ENCODE measurements at places on chromosomes 3 and 15. TPM values are rescaled to one million over a fixed set of nuclear protein-coding genes. Genes with fewer than 3 reads are reported as not detected.

EHHADH gene
- total RNA-seq: 13.4 TPM

CDCP1 gene
- 75.6 TPM for total RNA-seq

SETMAR gene
- 13.8 TPM for total RNA-seq

KLHL40 gene
- total RNA-seq: not detected

TOPBP1 gene
- 66.9 TPM for total RNA-seq

LINGO1 gene
- not detected for total RNA-seq

CCDC9B gene
- 8.5 TPM for total RNA-seq

ROBO1 gene
- total RNA-seq: 40.0 TPM

HDAC11 gene
- 9.4 TPM for total RNA-seq

DNA sequence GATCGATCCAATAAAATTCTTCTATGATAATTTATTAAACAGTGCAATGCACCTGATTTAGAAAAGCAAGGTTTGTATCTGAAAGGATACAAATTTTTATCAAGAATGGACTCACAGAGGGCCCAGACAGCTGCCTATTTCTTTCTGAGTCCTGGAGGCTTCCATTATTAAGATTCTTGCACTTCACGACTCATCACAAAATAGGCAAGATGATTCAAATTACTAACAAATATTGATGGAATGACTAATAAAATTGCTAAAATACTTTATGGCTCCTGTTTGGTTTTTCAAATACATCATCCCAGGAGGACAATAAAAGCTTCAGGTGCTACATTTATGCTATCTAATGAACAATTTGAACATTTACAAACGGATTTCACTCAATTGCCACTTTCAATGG, 483.0 kb upstream of the AGTR1 start:
- no peak for DNase-seq

GRCh38 chr3:187888701-187889100, 143.4 kb upstream of the BCL6 start:
- DNase-seq: no peak

- no peak for DNase-seq
Observed at GRCh38 chr3:23697416-23697815, 108.3 kb upstream of the UBE2E1 start.

- DNase-seq: no peak
Observed at GRCh38 chr3:52405066-52405465, 39.8 kb downstream of the SEMA3G start.

GRCh38 chr15:74019734-74020133, 25.2 kb downstream of the PML start:
- DNase-seq: no peak

- DNase-seq: no peak
Observed at GRCh38 chr3:126398423-126399350, 4.0 kb downstream of the CFAP100 start.

GRCh38 chr3:174859756-174860155, 622 bp downstream of the NAALADL2 start:
- DNase-seq: no peak

DNA sequence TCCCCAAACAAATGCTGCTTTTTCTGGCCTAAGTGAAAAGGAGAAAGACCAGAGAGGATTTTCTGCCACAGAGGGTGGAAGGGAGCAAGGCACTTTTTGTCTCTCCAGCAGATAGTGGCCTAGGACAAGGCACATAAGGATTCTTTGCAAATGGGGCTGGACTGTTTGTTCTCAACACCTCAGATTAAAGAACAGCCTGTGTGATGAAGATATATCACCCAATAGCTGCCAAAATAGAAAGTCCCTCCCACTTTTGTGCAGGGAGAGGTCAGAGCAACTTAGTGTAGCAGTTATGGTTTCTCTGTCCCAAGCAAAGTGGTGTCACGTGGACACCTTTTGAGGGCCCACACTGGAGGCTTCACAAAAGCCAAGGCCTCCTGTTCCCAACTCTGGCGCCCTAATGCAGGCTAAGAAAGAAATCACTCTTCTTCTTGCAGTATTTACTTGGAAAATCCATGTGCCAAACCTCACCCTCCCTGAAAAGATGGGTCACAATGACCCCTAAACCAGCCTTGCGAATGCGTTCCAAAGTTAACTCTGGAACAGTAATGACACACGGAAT, 84.9 kb downstream of the LRIG1 start:
- DNase-seq: no peak

DNA sequence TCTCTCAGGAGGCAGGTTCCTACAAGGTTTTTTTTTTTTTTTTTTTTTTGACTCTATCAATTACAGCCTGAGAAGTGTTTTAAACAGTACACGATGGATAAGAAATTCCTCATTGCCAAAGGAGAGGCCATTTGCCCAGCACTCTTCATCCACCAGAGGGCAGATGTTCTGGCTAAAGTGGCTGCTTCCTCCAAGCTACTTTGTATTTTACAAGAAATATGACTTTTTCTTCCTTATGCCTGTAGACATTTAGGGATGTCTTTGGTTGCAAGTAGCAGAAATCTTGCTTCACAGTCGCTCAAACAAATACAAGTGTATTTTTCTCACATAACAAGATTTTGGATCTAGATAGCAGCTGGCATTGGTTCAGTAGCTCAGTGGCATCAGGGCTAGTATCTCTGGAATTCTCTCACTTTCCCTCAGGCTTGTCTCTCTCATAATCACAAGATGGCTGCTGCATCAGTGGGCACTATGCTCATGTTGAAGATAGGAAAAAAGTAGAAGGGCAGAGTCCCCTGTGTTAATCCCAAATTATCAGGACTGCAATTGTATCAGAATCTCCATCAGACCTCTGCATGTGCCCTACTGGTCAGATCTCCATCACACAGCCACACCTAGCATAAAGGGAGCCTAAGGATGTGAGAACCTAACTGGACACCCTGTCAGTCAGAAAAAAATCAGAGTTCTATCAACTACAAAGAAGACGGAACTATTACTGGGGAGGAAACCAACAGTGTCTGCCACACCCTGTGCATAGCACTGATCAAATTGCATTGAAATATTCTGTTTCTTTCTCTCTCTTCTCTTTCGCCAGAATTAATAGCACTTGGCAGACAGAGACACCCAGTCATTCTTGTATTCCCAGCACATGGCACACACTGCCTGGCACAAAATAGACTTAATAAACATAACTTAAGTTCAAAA, 138.9 kb upstream of the COL8A1 start:
- peak; percentile 68 for DNase-seq

DNA sequence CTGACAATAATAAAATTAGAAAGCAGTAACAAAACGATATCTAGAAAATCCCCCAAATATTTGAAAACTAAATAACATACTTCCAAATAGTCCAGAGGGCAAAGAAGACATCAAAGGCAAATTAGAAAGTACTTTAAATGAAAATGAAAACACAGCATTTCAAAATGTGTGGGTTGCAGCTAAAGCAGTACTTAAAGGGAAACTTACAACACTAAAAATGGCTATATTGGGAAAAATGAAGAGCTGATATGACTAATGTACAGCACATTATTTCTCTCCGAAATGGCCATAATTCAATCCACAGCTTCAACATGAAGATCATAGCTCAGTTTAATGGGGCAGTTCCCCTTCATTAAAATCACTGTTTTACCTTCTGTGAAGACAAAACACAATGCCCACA, 71.9 kb downstream of the FBXL22 start:
- no peak for DNase-seq

DNA sequence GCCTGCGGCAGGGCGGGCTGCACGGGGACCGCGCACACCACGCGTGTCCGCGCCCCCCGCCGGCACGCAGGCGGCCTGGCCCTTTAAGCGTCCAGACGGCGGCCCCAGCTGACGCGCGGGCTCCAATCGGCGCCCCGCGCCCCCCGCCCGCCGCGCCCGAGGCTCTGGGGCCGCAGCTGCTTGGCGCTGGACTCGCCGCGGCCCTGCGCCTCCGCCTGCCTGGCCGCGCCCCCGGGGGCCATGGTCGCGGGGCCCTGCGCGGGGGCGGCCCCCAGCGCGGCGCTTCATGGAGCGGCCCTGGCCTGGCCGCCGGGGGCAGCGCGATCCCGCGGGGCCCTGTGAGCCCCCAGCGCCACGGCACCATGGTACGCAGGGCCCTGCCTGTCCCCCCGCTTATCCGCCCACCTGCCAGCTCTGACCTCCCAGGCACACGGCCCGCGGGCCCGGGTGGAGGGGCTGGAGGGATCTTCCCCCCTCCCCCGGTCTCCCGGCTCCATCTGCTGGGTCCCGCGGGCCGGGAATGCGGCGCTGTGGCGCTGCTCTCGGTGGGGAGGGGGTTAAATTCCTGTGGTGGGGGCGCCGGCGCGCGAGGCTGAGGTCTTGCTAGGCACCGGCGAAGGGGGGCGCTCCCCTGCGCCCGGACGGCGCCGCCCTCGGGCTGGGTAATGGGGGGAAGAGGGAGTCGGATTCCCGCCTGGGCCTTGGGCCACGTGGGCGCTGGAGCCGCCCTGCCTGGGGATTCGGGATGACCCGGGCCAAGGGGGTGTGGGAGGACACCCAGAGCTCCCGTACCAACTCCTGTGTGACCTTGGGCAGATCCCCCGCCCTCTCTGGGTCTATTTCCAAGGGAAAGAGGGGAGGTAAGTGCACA, 1.1 kb downstream of the ZBTB47 start:
- peak; percentile 60 for DNase-seq

GRCh38 chr15:39581242-39581792, 438 bp downstream of the THBS1 start:
- DNase-seq: no peak

- DNase-seq: peak; percentile 17
Observed at GRCh38 chr3:50436114-50436674, 67.2 kb downstream of the CACNA2D2 start.

DNA sequence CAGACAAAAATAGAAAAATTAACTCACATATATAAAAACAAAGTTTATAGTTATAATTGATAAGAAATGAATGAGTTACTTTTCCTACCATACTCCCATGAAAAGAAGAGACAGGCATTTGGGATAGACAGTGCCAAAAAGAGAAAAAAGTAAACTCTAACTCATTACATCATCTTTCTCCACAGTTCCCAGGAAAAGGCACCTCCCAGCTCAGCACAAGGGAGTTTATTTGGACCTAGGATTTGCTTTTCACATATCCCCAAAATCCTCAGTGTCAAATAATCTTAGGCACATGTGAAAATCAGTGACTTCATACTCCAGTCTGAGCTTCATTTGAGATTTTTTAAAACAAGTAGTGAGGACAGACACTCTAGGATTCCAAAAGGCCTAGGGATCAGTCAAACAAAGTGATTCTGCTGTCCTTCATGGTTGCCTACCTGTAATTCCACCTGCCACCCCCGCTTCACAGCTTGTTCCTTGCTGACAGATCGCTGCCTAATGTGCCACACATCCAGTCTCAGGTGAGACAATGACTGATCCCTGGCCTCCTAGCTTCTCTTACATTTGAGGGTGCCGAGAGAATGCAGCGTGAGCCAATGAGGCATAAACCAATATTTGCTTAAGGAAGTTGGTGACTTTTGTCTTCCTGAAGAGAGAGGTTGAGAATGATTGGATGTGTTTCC, 573.7 kb downstream of the TBL1XR1 start:
- no peak for DNase-seq

GRCh38 chr3:159919873-159920272, 68.8 kb upstream of the IL12A start:
- DNase-seq: peak; percentile 63

GRCh38 chr3:18657858-18658820, 233.0 kb upstream of the SATB1 start:
- DNase-seq: no peak

GRCh38 chr3:15451216-15452113, 24.1 kb downstream of the EAF1 start:
- no peak for DNase-seq

- DNase-seq: no peak
Observed at GRCh38 chr3:98269846-98270245, 5.8 kb downstream of the OR5H6 start.

GRCh38 chr3:126546013-126546412, 12.7 kb downstream of the C3orf22 start:
- DNase-seq: no peak

GRCh38 chr15:85149465-85150129, 167.9 kb downstream of the PDE8A start:
- DNase-seq: no peak

DNA sequence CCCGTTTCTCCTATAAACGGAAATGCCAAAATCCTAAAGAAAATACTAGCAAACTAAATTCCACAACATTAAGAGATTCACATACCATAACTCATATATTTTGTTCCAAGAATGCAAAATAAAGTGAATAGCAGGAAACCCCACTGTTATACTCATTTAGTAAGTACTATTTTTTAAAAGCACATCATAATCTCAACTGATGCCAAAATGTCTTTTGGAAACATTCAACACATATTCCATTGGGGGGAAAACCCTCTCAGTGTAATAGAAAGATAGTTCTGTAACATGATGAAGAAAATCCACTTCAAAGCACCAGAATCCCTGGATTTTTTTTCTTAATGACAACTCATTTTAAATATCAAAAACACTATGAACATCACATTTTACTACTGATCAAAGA, 93.0 kb upstream of the EIF1B start:
- no peak for DNase-seq

DNA sequence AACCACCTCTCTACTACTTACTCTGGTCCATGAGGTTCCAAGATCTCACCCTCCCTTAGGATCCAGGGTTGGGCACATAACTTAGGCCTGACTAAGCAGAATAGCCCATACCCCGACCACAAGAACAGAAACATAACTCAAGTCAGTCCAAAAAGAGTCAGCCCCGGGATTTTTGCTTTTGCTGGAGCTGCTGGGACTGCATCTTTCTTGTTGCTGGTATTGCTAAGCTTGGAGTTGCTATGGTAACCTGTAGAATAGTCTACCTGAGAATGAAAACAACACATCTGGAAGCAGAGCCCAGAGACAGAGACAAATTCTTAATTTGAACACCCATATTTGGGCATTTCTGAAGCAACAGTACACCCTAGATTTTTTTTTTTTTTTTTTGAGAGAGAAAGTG, 6.5 kb downstream of the RUBCN start:
- peak; percentile 89 for DNase-seq

GRCh38 chr3:31815631-31816440, 165.2 kb downstream of the OSBPL10 start:
- no peak for DNase-seq
